ENCODE measurements at places on chromosomes 7 and 10.

GRCh38 chr7:20201380-20201779, 15.8 kb downstream of the MACC1 start:
- no peak overlapping the region for H3K4me3 ChIP-seq
- H3K27ac ChIP-seq: no peak overlapping the region
- no peaks in the 10 kb centered on the region for H3K36me3 ChIP-seq

- H3K27me3 ChIP-seq: peaks cover 7% of the 10 kb centered on the region
- no peak overlapping the region for H3K27ac ChIP-seq
- H3K4me3 ChIP-seq: no peak overlapping the region
- H3K4me1 ChIP-seq: peaks cover 8% of the 10 kb centered on the region
- H3K36me3 ChIP-seq: no peaks in the 10 kb centered on the region
- no peak for DNase-seq
These were observed 48.5 kb downstream of the SMKR1 start for GRCh38 chr7:129550693-129551360.

- DNase-seq: no peak
- peaks cover 31% of the 10 kb centered on the region for H3K36me3 ChIP-seq
- H3K27ac ChIP-seq: peak overlapping the region; percentile 97
- peak overlapping the region; percentile 91 for H3K4me3 ChIP-seq
These were observed 2.3 kb downstream of the ZNF282 start for GRCh38 chr7:149197675-149198074.

DNA sequence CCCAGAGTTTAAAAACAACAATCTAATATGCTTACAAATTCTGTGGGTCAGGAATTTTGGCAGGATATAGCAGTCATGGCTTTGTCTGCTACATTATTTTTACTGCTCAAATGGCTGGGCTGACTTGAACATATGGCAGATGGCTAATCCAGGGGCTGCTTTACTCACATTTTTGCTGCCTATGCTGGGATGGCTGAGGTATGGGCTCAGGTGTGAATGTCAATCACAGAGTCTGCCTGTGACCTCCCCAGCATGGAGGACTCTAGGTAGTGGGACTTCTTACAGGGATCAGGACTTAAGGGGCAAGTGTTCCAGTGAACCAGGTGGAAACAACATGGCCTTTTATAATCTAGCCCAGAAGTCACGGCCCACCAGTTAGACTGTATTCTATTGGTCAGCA, 4.4 kb upstream of the FKBP9 start:
- peaks cover 8% of the 10 kb centered on the region for H3K36me3 ChIP-seq
- no peak overlapping the region for H3K4me3 ChIP-seq
- H3K27ac ChIP-seq: no peak overlapping the region
- peaks cover 22% of the 10 kb centered on the region for H3K27me3 ChIP-seq
- H3K4me1 ChIP-seq: peaks cover 1% of the 10 kb centered on the region

GRCh38 chr7:102985176-102985783, 72.5 kb downstream of the LRRC17 start:
- H3K36me3 ChIP-seq: no peaks in the 10 kb centered on the region
- H3K27ac ChIP-seq: no peak overlapping the region
- no peak for DNase-seq
- H3K4me1 ChIP-seq: no peaks in the 10 kb centered on the region
- H3K4me3 ChIP-seq: no peak overlapping the region
- H3K27me3 ChIP-seq: no peaks in the 10 kb centered on the region

GRCh38 chr10:48740015-48740707, 55.5 kb downstream of the WDFY4 start:
- H3K4me3 ChIP-seq: no peak overlapping the region
- H3K27me3 ChIP-seq: no peaks in the 10 kb centered on the region

GRCh38 chr7:154907651-154908620, 95.0 kb downstream of the PAXIP1 start:
- no peaks in the 10 kb centered on the region for H3K36me3 ChIP-seq
- H3K27ac ChIP-seq: no peak overlapping the region
- H3K4me1 ChIP-seq: no peaks in the 10 kb centered on the region
- H3K27me3 ChIP-seq: peaks cover 10% of the 10 kb centered on the region

DNA sequence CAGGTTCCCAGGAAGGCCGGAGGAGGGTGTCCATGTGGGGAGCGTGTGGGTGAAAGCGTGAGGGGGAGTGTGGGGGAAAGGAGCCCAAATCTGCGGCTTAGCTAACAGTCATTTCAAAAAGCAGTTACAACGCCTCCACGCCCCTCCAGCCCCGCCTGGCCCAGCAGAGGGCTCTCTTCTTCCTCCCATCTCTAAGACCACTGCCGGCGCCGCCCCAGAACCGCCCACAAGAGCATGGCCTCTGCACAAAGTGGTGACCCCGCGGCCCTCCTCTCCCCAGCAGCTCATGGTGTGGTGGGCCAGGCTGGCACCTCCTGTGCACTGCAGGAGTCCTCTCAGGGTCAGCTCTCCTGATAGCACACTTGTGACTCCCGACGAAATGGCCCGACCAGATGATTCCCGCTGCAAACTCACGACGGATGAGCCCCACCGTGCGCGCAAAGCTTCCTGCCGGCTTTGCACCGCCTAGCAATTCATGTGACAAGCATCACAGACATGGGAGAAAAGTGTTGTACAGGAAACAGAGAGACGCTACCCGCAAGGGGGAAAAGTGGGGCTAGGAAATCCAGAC, 12.4 kb upstream of the HUS1 start:
- peaks cover 18% of the 10 kb centered on the region for H3K4me1 ChIP-seq
- peak overlapping the region; percentile 98 for H3K27ac ChIP-seq
- H3K27me3 ChIP-seq: no peaks in the 10 kb centered on the region
- H3K4me3 ChIP-seq: peak overlapping the region; percentile 97

GRCh38 chr7:105315357-105315756, 73.4 kb downstream of the SRPK2 start:
- H3K27ac ChIP-seq: no peak overlapping the region
- peaks cover 18% of the 10 kb centered on the region for H3K4me1 ChIP-seq
- no peak overlapping the region for H3K4me3 ChIP-seq
- H3K36me3 ChIP-seq: no peaks in the 10 kb centered on the region
- no peaks in the 10 kb centered on the region for H3K27me3 ChIP-seq
